ENCODE measurements at places on chromosomes 16 and 17.

GRCh38 chr17:42844761-42845555, 578 bp downstream of the AOC2 start:
- no peak for DNase-seq

- DNase-seq: no peak
Measured at GRCh38 chr17:81659038-81659437, 2.7 kb upstream of the PDE6G start.

DNA sequence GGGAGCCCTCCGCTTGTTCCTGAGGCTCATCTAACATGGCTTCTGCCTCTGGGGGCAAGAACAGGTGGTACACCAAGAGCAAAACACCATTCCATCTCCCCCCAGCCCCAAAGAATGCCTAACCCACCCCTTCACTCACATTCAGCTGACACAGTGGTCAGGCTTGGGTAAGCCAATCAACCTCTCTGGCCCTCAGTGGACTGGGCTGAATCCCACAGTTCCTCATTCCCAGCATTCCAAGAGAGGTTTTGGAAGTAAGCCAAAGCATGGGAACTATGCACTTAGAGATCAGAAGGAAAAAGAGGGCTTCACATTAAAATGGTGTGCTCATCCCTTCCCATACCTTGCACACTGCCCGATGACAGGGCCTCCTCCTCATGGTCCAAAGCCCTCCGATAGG, 7.8 kb downstream of the PIGS start:
- no peak for DNase-seq

DNA sequence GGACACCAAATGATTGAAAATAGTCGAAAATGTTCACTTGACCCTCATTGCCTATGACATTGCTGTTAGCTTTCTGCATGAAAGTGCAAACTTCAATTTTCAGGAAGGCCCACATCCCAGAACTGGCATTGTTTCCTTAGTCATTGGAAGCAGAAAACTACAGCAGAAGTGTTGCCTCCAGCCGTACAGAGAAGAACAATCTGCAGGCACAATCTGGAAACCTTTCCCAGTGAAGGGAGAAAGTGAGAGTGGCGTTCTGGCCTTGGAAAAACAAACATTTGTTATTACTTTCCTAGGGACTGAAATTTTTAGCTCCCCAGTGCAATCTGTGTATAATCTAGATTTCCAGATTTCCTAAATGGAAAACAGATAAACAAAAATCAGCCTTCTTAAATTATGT, 529.5 kb upstream of the RBFOX1 start:
- no peak for DNase-seq

GRCh38 chr16:78365366-78365765, 265.9 kb downstream of the WWOX start:
- DNase-seq: no peak

- no peak for DNase-seq
Measured at GRCh38 chr17:11486101-11486867, 112.0 kb upstream of the DNAH9 start.

DNA sequence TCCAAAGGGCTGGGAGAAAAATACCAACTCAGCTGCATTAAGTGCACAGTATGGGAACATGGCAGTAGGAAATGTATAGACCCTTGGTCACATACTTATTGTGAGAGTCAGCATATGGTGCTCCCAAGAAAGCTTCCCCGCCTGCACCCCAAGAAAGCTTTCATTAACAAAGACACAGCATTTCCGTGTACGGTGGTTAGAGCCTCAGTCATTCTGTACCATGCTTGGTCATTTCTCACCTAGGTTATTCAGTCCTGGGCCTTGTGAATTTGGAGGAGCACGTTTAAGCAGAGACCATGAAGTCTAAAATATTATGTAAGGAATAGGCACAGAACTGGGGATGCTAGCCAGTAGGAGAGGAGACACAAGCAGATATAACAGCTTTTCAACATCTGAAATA, 56.1 kb downstream of the ESRP2 start:
- no peak for DNase-seq

DNA sequence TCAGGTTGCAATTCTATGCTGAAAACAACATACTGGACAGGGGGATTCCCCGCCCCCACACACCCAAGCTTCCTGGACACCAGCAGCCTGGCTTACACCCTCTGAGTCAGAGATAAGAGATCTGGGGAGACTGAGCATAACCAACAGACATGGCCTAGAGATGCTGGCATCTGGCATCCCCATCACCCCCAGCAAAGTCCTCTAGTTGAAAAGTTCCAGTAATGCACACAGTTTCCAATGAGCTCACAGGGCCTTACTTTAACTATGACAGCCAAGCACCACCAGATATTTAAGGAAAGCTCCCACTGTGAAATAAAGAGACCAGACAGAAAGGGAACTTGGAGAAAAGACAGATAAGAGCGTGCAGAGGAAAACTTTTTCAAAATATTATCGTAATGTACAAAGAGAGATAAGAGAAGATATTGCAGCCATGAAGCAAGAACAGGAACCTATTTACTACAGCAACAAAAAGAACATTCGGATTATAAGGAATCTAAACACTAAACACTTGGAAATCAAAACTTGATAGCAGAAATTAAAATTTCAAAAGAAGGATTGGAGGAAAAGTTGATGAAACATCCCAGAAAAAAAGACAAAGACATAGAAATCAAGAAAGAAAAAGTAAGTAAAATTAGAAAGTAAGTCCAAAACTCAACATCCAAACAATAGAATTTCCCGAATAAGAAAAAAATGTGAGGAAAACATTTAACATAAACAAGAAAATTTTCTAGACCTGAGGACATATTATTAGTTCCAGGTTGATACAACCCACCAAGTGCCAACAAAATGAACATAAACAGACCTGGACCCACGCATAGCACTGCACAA, 17.2 kb upstream of the ALOX15 start:
- DNase-seq: peak; percentile 8

GRCh38 chr17:18951941-18952842, at the start of gene SLC5A10:
SLC5A10 (plus strand) TSS chr17:18952165; CDS start chr17:18952206, 41 bp downstream.
- no peak for DNase-seq

DNA sequence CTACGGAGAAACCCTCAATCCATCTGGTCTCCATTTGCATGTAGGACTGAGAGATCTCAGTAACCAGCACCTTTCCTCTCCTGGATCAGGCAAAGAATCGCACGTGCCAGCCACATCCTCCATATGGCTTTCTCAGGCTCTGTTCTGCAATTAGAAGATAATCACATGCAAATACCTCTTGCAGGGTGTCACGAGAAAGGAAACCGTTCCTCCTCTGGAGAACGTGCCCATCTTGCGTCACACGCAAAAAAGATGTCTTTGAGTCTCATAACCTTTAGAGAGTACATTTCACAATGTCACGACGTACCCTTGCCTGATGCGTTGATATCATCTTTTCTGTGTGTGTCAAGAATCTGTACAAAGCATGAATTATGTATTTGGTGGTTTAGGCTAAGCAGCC, 36.2 kb upstream of the DNAH17 start:
- no peak for DNase-seq

DNA sequence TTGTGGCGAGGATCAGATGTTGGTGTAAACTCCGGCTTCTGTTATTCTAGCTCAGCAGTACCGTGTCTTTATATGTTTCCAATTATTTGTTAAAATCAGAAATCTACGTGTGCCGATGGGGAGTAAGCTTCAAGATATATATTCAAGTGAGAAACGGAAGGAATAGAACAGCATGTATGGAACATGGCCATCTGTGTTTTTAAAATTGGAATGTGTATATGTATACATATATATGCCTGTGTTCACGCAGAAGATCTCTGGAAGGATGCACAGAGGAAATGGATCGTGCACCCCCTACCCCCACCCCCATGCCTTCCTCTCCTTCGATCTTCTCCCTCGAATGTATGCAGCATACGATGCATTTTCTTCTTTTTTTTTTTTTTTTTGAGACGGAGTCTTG, 7.7 kb upstream of the SNN start:
- no peak for DNase-seq

Data from activated CD4-positive, alpha-beta T cell treated with anti-CD3 and anti-CD28 coated beads, Interleukin-2, amount 50 U/mL, for 4 hours (primary cell).